A549 treated with CpdA at 1 μM for 4 hours (cell line): ENCODE measurements at places on chromosomes 2 and 18. TPM values are rescaled to one million over a fixed set of nuclear protein-coding genes. Genes with fewer than 3 reads are reported as not detected.

Gene GPR39
- total RNA-seq, result 9.8 to 11.8 TPM (median 11.6 TPM) in 5 replicates

Gene GATA6
- total RNA-seq, result 1.9 to 2.8 TPM (median 2.7 TPM) in 5 replicates

Gene UCN
- total RNA-seq, result 0.96 to 2.3 TPM (median 1.5 TPM) in 5 replicates

Gene LAPTM4A
- 226 to 267 TPM (median 247 TPM) in 5 replicates for total RNA-seq

Gene ZFAND2B
- total RNA-seq, result 17.9 to 24.2 TPM (median 22.6 TPM) in 5 replicates

Gene NR4A2
- 2.3 to 4.5 TPM (median 3.8 TPM) in 5 replicates for total RNA-seq

Gene ATP6V1C2
- 0.26 to 1.2 TPM (median 0.49 TPM) in 5 replicates for total RNA-seq

Gene SP140
- 0.14 to 0.29 TPM (median 0.22 TPM) in 4 of 5 replicates, not detected in the other for total RNA-seq

Gene HRH4
- total RNA-seq, result 0.01 TPM in 1 of 5 replicates, not detected in the others

Gene SLC4A5
- 0.14 to 0.40 TPM (median 0.21 TPM) in 5 replicates for total RNA-seq

Gene KRCC1
- 12.4 to 15.3 TPM (median 13.0 TPM) in 5 replicates for total RNA-seq

Gene UPP2
- not detected in 5 replicates for total RNA-seq
